ENCODE measurements at places on chromosomes 13 and 19.
A peak's percentile ranks its signal among the peaks of the same experiment; 100 is the strongest.

- no peak for DNase-seq
These were observed 9.8 kb downstream of the PNMA8A start for GRCh38 chr19:46461537-46461936.

- DNase-seq: no peak
These were observed 945.5 kb upstream of the SLC10A2 start for GRCh38 chr13:104011505-104012241.

- peak; percentile 3 for DNase-seq
These were observed 145.2 kb upstream of the VSTM2B start for GRCh38 chr19:29380581-29380980.

DNA sequence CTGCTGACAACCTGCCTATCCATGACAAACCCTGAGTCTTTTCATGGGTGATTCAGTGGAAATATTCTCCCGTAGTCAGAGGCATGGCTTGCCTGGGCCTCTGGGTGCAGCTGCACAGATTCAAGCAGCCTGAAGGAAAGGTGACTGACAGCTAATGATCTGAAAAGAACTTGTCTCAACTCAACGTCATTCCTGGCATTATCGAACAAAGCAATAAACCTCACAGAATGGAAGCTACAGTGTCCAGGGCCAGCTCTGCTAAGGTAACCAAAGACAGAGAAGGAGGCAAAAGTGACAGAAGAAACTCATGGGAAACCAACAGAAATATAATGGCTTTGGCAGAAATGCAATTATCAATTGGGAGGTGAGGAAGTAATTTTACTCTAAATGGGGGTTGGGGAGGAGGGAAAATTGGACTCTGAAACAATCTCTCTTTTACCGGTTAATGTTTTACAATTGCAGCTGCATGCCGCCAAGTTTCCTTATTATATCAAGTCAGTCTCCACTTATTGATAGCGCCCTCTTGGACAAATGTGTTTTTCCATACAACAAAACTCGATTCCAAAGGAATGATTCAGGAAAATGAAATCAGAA lies 12.9 kb downstream of the STARD13 start:
- no peak for DNase-seq
